ENCODE measurements at places on chromosomes 4 and X.

GRCh38 chr4:98110929-98111328, 32.3 kb downstream of the STPG2 start:
- DNase-seq, result no peak

GRCh38 chr4:2862528-2862927, 18.9 kb downstream of the ADD1 start:
- DNase-seq, result no peak

DNA sequence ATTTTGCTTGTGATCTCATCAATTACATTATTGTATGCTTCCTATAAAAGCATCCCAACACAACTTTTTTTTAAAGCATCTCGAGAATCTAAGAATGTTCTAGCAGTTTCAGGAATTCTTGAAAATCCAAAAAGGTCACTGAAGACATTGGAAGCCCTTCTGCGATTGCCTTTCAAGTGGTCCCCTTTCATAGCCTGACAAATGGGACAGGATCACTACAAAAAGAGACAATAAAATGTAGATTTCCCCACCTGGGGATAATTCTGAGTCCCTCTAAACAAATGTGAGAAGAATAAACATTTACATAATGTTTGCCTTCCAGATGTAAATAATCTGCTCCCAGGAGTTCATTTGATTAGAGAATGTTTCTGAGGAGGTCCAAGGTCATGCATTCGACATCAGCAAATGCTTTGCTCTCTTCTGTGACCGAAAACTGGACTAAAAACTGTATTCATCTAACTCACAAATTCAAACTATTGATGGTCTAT, 116.0 kb downstream of the COL25A1 start:
- no peak for DNase-seq

GRCh38 chrX:727738-728621, 97.4 kb downstream of the SHOX start:
- no peak for DNase-seq

All from activated CD4-positive, alpha-beta T cell treated with anti-CD3 and anti-CD28 coated beads for 24 hours (primary cell).